ENCODE measurements at places on chromosomes 6 and 20. TPM values are rescaled to one million over a fixed set of nuclear protein-coding genes. Genes with fewer than 3 reads are reported as not detected.

The NFATC2 gene
- total RNA-seq: under 0.01 TPM

The GPX5 gene
- total RNA-seq: not detected

The KCNQ5 gene
- 1.7 TPM for total RNA-seq

The PCNA gene
- 64.6 TPM for total RNA-seq

The DCBLD1 gene
- 50.5 TPM for total RNA-seq

The TPBG gene
- total RNA-seq: 53.2 TPM

The PAK5 gene
- total RNA-seq: not detected

All from smooth muscle cell of bladder (primary cell).